Gastrocnemius medialis (tissue), 4 donors: ENCODE measurements at places on chromosomes 16 and 17.

DNA sequence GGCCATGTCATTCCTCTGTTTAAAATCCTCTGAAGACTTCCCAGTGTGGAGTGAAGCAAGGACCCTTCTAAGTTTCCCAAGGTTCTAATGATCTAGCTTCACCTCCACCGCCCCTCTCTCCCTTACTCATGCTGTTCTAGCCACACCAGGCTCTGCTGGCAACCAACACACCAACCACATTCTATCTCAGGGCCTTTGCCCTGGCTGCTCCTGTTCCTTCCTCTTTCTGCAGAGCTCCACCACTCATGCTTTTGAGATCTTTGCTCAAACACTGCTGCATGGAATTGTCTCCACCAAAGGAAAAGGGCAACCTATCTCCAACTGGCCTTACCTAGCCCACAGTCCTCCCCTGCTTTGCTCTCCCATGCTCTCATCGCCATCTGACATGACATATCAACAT, 128.7 kb downstream of the XYLT1 start:
- DNase-seq = no peak

DNA sequence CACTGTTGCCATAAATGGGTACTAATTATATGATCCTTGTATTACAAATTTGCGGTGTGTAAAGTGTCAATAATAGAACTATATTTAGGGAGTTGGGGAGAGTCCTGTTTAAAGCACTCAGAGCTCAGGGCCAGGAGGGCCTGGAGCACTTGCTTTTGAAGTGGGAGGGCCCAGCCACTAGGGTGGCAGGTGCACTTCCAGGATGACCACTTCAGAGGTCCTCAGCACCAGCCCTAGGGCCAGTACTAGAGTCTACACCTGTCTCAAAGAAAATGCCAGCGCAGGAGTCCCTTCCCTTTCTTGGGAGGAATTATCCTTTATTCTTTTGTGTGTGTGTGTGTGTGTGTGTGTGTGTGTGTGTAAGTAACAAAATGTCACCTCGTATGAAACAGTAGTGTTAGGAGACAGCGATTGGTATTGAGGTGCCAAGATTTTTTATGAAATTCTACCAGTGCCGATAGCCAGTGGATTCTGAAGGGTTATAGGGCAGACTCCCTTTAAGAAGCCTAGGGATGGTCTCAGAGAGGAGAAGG, 31.9 kb downstream of the MYO18A start:
- no peak for DNase-seq

- no peak for DNase-seq
Observed at GRCh38 chr16:50246299-50247122, 19.8 kb upstream of the ADCY7 start.

DNA sequence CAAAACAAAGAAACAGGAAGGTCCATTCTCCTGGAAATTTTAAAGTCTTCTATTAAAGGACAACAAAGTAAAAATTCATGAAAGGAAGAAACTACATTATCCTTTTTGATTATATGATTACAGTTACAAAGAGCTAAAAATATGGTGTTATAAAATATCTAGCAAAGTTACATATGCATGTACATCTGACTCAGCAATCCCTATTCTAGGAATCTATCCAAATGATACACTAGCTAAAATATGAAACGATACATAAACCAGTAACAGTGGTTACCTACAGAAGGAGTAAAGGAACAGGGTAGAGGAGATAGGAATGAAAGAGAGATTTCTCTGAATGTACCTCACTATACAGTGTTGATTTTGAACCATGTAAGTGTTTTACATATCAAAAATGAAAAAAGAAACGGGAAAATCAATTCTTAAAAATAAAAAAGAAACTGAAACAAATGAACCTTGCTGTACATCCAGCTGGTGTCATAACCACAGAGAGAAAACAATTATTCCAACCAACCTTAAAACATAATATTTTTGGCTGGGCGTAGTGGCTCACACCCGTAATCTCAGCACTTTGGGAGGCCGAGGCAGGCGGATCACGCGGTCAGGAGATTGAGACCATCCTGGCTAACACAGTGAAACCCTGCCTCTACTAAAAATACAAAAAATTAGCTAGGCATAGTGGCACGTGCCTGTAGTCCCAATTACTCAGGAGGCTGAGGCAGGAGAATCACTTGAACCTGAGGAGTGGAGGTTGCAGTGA, 41.4 kb downstream of the HYDIN start:
- no peak for DNase-seq

GRCh38 chr17:8739097-8739496, 5.5 kb downstream of the CCDC42 start:
- no peak for DNase-seq

GRCh38 chr17:77884967-77885641, 73.4 kb upstream of the TNRC6C start:
- DNase-seq = no peak

- DNase-seq = no peak
Observed at GRCh38 chr17:74785096-74785980, 9.2 kb upstream of the NAT9 start.

- DNase-seq = no peak
Observed at GRCh38 chr17:14784997-14785696, 480.0 kb downstream of the PMP22 start.

DNA sequence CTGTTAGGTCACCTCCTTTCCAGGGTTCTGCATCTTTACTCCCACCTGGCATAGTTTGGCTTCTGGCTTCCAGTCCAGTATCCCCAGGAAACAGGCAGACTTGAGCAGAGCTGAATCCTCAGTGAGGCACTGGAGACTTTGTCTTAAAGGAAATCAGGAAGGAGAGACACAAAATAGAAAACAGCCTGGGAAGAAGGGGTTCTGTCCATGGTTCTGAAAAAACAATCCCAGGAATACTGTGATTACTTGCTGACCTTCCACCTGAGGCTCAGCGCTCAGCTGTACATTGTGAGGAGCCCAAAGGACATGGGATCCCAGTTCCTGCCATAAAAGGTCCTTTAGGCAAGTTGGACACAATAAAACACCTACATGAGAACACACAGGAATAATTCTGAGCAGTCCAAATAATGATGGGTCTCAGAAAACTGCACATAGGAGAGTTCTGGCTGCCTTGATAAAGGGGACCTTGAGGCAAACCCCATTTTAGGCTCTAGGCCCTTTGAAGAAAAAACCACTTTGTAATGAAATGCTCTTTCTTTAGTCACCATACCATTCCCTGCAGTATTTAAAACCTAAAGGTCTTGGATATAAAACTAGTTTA, 81.4 kb upstream of the CRHR1 start:
- no peak for DNase-seq

- no peak for DNase-seq
Observed at GRCh38 chr16:79595231-79595641, 5.3 kb downstream of the MAF start.

DNA sequence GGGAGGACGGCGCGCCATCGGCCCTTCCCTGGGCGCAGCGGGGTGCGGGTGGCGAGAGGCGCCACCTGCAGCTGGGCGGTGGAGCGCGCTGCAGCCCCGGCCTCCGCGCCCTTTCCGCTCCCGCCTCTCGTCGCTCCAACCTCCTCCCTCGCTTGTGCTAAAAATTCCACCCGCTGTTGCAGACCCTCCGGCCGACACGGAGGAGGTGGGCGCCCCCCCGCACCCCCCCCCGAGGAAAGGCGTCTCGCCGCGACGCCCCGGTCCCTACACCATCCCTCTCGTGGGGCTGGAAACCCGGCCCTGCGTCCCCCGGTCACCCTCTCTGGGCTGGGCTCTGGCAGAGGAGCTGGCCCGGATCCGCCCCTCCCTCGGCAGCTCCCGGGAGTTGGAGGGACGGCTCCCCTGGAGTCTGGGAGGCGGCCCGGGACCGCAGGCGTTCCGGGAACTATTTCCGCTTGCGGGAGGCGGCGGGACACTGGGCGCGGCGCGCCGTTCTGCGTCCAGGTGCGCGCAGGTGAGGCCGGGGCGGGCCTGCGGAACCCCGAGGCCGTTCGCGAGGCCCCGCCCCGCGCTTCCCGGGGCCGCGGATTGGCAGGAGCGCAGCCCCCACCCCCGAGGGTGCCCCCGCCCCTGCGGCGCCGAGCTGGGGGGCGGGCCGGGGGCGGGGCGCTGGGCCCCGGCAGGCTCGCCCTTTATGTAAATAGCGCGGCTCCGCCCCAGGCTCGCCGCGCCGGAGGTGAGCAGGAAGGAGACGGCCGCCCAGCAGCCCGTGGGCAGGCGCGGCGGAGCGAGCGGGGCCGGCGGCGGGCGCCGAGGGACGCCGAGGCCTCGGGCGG, at the start of gene LLGL2:
Gene LLGL2 (plus strand): TSS at position 728 of the 836 bp plus-strand sequence. CDS start 17,730 bp downstream, outside the sequence.
- DNase-seq = peak; percentile 48

GRCh38 chr16:16780588-16780987, 401.6 kb downstream of the NPIPA7 start:
- no peak for DNase-seq

DNA sequence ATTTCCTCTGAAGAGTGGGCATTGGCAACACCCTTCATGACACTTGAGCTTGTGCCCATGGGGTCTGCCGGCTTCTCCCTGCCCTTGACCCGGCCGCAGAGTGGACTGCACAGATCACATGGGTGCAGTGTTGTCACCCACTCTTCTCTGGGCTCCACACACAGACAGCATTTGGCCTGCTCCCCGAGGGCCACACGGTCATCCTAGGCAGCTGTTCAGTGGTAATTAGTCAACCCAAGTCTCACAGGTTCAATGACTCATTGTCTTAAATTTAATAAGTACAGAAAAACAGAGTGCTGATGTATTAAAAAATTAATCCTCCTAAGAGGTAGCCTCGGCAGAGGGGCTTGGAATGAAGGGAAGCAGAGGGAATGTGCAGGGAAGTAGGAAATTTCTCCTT, 204.8 kb downstream of the MSI2 start:
- DNase-seq = peak; percentile 68

GRCh38 chr16:31487071-31487719, 4.3 kb downstream of the SLC5A2 start:
- DNase-seq = no peak

- DNase-seq = no peak
Observed at GRCh38 chr16:10933865-10934264, 8.4 kb downstream of the DEXI start.

GRCh38 chr17:61118871-61119270, 280.8 kb upstream of the TBX2 start:
- DNase-seq = no peak

GRCh38 chr16:53022374-53022773, 30.3 kb downstream of the CHD9NB start:
- DNase-seq = no peak

- DNase-seq = no peak
Observed at GRCh38 chr16:89099905-89100304, 6.3 kb downstream of the ACSF3 start.

DNA sequence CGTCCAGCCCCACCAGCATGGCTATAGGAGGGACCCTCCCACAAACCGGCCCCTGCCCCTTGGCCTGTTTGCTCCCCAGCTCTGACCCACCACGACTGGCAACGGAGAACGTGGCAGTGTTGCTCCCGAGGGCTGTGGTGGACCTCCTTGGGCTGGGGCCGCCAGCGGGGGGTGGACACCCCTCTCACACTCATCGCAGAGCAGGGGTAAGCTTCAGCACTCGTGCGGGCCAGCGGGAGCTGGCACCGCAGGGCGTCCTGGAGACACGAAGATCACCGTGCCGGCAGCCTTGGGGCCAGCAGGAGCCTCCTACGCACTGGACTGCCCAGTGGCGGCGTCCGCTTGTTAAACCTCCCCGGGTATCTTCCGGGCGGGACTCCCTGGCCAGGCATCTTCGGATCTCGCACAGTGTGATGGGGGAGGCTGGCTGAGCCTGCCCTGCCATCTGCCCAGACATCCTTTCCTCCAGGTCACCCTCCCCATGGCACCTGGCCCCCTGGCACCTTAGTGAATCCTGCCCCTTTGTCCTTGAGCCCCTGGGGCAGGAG, 53.5 kb downstream of the ABR start:
- DNase-seq = no peak

GRCh38 chr16:88867581-88868246, 1.3 kb upstream of the PABPN1L start:
- DNase-seq = no peak

- DNase-seq = no peak
Observed at GRCh38 chr17:18896146-18896545, 38.2 kb downstream of the PRPSAP2 start.

- no peak for DNase-seq
Observed at GRCh38 chr16:85291302-85292148, 179.3 kb upstream of the CIBAR2 start.

GRCh38 chr17:1073241-1073962, 76.5 kb downstream of the TIMM22 start:
- no peak for DNase-seq
